ENCODE measurements at places on chromosomes 5 and 9.

GRCh38 chr5:127589309-127590030, 59.4 kb upstream of the CTXN3 start:
- DNase-seq: no peak

DNA sequence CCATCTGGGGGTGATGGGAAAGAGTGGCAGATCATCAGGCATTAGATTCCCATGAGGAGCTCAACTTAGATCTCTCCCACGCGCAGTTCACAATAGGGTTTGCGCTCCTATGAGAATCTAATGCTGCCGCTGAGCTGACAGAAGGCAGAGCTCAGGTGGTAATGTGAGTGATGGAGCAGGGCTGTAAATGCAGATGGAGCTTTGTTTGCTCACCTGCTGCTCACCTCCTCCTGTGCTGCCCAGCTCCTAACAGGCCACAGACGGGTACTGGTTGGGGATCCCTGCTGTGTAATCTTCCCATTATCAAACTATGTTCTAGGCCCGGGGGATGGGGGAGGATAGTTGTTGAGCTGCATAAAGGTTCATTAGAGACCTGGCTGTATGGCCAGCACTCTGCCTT, 58.4 kb downstream of the UGCG start:
- no peak for DNase-seq

DNA sequence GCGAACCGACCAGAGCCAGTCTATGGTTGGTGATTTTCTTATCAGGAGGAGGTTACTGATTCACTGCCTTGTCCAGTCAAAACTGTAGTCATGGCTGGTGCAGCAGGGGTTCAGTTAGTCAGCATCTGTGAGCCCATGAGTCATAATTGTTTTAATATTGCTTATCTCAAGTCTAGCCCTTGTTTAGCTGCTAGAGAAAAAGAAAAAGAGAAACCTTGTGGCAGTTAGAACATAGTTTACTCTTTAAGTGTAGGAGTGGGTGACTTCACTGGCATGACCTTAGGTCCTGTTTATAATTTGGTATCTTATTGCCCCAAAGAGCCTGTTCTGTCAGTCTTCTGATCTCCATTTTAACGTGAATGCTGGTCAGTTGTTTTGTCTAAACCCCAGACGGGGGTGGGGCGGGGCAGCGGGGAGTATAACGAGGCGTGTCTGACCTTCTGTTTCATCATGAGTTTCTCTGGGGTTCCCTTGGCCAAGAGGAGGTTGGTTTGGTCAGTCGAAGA, 76.9 kb upstream of the NFIL3 start:
- DNase-seq: peak; percentile 27

- DNase-seq: no peak
Measured at GRCh38 chr5:8059337-8059736, 190.4 kb downstream of the MTRR start.

DNA sequence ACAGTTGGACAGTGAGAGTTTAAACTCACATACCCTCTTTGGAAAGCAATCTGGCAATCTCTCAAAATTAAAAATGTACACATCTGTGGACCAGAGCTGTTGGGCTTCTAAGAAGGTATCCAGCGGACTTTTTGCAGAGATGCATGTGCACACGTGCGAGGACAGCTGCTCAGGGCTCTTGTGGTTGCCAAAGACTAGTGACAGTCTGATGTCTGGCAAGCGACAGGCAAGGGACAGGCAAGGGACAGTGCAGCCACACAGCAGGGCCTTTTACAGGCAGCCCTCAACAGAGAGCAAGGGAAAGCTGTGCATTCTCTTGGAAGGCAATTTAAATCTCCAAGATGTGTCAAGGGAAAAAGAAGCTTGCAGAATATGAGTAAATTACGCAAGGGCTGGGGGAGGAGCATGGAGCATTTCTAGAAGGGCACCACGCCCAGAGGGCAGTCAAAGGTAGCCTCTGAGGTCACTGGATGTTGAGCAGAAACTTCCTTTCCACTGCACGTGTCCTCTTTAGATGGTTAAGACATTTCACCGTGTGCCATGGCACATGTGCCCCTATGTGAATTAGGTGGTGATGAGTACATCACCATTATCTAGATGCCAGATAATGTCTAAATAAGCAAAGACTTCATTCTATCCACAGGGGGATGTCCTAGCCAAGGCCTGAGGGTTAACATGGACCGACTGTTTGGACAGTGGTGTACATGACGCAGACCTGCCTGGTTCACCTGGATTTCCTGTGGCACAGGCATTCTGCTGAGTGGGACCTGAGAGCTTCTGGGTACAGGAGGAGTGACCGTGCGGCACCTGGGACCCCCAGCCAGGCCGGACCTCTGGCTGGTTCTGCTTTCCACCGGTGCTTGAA, 9.1 kb downstream of the GFPT2 start:
- DNase-seq: no peak

- no peak for DNase-seq
Measured at GRCh38 chr5:134530301-134531077, 5.0 kb downstream of the JADE2 start.

GRCh38 chr9:134688231-134688630, 46.6 kb downstream of the COL5A1 start:
- no peak for DNase-seq

DNA sequence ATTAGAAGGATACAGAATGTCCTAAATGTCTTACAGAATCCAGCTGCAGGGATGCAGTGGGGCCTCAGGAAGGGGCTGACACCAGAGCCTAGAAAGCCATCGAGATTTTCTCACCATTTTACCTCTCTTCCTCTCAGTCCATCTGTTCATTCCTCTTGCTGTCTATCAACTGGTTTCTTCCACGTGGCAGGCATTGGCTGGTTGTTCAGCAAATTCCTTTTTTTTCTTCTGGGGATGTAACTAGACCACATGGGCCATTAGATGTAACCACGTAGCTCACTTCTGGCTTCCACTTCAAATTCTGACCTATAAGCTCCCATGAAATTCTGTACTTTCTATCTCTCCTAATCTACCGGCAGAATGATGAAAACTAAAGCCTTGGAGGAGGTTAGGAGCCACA, 93.6 kb upstream of the MTAP start:
- no peak for DNase-seq

DNA sequence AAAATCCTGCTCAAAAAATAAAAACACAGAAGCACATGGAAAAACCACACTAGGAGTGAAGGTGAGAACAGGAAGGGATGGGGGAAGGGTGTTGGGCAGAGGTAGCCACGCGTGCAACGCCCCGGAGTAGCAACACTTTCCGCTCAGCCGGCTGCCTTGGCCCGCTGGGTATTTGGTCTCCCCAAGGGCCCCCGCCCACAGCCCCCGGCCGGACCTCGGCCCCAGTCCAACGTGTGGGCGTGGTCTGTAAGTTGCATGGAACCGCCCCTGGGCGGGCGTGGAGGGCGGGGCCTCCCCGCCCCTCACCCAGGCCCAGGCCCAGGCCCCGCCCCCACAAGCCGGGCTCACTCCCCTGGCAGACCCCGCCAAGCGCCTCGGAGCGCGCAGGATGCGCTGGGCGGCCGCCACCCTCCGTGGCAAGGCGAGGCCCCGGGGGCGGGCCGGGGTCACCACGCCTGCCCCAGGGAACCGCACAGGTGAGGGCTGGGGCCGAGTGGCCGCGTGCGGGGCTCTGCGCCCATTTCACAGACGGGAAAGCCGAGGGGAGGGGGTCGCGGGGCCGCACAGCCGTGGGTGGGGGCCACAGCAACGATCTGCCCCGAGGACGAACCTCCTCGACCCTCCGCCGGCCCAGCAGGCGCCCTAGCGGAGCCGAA, at the start of gene SUSD3:
Gene SUSD3, plus strand, starts transcription at position 347 of the 656 bp plus-strand sequence. Its CDS starts 42 bp downstream, at position 389.
- peak; percentile 86 for DNase-seq

DNA sequence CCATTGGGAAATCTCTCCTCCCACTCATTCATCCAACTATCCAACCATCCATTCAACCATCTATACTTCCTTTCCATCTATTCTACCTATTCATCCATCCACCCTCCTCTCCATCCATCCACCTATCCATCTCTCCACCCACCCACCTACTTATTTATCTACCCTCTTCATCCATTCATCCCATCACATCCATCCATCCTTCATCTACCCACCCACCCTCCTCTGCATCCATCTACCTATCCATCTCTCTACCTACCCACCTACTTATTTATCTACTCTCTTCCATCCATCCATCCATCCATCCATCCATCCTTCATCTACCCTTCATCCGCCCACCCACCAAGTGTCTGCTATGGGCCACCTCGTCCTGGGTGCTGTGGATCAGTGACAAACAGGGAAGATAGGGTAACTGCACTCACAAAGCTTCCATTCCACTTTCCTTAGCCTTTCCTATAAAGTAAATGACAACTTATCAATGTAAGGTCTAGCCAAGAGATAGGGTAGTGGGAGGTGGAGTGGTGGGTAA, 96.8 kb upstream of the PANK3 start:
- no peak for DNase-seq

- no peak for DNase-seq
Measured at GRCh38 chr5:159451197-159452052, 121.1 kb upstream of the IL12B start.

- no peak for DNase-seq
Measured at GRCh38 chr5:55021821-55022220, 2.2 kb upstream of the GZMK start.

GRCh38 chr5:116504593-116505166, 69.9 kb downstream of the SEMA6A start:
- DNase-seq: no peak

DNA sequence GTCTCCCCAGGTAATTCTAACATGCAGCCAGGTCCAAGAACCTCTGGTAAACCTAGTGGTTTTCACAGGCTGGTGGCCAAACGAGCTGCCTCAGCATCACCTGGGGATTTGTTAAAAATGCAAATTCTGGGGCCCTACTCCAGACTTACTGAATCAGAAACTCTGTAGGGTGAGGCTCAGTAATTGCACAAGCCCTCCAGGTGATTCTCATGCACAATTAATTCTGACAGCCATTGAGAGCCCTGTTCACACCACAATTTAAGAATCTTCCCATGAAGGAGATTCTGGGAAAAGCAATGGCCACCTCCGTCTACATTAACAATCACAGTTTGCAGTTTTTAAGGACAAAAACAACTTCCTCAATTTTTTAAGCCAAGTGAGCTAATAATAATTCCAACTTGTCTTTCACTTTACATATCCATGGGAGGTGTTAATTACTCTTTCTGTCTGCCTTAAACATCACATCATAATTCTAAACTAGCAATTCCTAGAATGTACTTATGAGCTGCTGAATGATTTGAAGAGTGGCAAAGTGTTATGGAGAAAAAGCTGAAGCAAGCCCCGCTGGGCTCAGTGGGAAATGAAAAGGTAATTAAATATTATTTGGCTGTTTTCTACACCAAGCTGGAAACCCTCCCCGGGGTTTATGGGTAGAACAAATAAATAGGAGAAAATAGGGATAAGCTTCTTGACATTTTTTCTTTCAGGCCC, 70.0 kb downstream of the GLDC start:
- no peak for DNase-seq

GRCh38 chr9:122218935-122219855, 9.6 kb downstream of the LHX6 start:
- DNase-seq: no peak

DNA sequence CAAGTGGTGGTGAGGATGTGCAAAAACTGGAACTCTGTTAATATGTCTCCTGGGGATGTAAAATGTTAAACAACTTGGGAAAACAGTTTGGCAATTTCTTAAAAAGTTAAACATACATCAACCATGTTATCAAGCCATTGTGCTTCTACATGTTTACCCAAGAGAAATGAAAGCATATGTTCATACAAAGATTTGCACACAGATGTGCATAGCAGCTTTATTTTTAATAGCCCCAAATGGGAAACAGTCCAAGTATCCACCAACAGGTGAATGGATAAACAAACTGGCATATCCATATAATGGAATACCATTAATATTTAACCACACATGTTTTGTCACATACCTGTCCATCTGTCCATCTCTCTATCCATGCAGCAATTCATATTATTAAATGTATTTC, 6.2 kb downstream of the VPS13A start:
- no peak for DNase-seq

DNA sequence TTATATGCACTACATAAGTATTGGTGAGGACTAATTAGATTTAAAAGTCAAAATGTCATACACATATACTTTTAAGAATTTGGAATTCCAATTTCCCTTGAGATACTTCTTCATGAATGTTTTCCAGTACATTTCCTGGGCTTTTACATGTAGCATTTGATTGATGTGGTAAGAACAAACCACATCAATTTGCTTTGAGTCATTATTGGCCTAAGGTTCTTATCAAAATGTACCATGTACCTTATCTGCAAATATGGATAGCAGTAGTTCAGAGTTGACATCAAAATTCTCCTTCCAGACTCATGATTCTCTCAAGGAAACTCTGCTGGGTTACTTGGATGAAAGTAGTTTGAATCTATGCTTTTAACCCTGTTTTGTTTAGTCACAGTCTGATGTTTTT, 2.5 kb downstream of the CAST start:
- no peak for DNase-seq

DNA sequence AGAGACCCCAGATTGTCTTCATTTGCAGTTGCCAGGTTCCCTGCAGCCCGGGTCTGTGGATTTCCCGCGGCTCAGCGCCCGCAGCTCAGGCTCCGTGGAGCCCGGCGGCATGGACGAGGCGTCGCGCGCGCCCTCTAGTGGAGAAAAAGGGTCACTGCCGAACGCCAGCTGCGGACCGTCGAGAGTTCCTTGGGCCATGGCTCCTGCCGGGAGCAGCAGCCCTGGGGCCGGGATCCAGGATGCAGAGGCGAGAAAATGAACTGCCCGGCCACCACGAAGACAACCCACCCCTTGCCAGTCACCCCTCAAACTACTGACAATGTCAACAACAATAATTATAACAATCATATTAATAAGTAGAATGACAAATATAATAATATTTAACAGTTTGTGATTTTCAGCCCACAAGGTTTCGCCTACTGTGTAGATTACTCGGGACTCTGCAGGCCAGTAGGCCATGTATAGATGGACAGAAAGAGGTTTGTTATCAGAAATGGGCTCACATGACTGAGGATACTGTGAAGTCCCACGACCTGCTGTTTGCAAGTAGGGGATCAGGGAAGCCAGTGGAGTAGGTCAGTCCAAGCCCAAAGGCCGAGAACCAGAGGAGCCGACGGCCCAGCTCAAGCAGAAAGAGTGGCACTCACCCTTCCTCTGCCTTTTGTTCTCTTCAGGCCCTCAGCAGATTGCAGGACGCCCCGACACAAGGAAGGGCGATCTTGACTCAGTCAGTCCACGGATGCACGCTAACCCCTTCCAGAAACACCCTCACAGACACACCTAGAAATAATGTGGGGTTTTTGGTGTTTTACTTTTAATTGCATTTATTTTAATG, 43.1 kb downstream of the BOD1 start:
- DNase-seq: peak; percentile 76

- DNase-seq: no peak
Measured at GRCh38 chr5:31688515-31689092, 49.7 kb downstream of the PDZD2 start.

DNA sequence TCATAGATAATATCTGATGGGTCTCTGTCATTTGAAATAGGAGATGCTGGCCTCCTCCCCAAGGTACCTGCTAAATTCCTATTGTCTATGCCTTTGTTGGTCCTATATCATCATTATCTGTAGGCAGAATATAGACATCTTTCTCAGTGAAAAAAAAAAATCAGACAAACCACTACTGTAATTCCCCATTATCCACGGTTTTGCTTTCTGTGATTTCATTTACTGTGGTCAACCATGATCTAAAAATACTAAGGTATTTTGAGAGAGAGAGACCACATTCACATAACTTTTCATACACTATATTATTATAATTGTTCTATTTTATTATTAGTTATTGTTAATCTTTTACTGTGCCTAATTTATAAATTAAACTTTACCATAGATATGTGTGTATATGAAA, 122.5 kb downstream of the INVS start:
- DNase-seq: no peak

GRCh38 chr9:35763803-35764202, 9.7 kb upstream of the MSMP start:
- no peak for DNase-seq
